Stimulated activated CD4-positive, alpha-beta T cell treated with anti-CD3 and anti-CD28 coated beads, TNF-alpha, amount 100 ng/mL, for 1 hour (primary cell): ENCODE measurements at places on chromosomes 2 and 18.

- no peak for DNase-seq
Observed at GRCh38 chr2:142892715-142893114, 15.3 kb downstream of the KYNU start.

DNA sequence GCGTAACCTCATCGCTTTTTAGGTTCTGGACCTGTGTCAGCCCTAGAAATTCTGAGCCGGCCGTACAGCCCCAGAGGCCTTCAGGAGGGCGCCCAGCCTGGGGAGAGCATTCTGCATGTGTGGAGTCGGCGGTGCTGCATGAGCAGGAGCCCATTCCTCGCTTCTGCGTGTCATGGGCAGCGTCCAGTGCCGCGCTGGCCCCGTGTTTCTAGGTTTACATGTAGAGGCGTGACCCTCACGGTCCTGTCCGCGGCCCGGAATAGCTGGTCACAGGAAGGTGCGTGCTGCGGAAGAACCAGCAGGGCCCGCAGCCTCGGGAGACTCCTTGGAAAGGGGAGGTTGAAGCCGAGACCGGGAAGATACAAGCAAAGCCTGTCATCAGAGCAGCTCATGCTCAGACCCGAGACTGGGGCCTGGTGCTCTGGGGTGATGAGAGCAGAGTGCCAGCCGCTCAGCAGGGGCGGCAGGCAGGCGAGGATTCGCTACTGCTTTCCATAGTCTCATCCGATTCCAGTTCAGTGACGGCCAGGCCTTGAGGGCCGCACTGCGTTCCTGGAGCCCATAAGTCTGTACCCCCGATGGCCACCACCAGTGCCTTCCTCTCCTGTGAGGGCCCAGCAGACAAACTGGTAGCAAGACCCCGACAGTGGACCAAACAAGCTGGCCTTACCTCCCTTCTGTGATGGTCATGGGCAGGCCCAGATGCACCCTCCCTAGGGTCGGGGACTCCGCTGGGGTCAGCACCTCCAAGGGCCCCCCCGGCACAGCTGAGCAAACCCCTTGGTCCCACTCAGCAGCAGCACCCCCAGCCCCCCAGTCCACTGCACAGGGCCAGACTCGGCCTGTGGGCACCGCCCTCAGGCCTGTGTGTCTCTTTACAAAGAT lies 15.6 kb upstream of the NFATC1 start:
- DNase-seq, result no peak

GRCh38 chr2:238431456-238431855 lies 4.7 kb downstream of the ASB1 start:
- DNase-seq, result no peak

DNA sequence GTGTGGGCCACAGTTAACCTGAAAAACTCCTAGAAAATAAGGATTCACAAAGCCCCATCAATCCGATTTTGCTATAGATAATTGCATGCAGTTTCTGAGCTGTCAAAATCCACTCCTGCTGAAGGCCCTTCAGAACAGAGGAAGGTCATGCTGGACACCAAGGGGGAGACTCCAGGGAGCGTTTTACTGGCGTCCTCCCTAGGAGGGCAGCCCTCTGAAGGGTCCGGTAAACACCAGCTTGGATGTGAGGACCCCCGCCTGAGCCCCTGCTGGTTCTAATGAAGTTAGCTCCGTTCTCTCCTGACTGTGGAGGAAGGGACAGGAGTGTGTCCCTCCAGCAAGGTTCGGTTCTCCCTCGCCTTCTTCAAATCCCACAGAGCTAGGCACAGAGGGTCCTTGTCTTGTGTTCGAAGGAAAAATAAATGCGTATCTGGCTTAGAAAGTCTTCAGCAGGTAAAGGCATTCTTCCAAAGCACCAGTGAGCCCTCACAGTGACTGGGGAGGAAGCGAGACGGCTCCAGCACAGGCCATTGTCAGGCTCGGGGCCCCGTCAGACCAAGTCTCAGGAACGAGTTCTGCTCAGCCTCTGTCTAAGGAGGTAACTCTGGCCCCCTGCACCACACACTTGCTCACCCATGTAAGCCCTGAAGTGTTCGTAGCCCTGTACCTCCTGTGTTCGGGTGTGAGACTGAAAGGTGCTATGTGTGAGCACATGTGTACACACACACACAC lies 41.6 kb downstream of the CABLES1 start:
- DNase-seq, result no peak

DNA sequence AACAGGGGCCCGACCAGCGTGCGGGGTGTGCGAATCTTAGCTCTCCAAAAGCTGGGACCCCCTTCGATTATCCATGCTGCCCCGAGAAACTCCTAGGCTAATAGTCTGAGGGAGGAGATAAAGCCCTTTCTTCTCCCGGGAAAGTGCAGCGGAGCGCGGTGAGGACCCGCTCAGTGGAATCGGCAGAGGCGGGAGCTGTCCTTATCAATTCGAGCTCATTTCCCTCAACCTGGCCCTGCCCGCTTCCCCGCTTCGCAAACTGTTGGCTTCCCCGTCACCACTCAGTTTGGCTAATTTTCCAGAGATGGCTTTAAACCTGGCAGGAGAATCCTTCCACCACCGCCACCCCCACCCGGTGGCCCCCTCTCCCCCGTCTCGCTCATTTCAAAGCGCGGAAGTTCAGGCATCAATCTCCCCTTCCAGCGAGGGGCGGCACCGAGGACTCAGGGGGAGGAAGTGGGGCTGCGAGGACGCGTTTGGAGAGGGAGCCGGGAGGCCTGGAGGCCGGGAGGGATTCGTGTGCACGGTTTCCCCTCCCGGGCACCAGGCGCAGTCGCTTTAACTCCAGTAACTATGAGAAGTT lies 1.6 kb downstream of the KLHL14 start:
- no peak for DNase-seq

- DNase-seq, result peak; percentile 79
Observed at GRCh38 chr2:237744613-237745249, 53.8 kb upstream of the RBM44 start.

GRCh38 chr2:227370791-227371312 lies 8.3 kb downstream of the TM4SF20 start:
- DNase-seq, result no peak

DNA sequence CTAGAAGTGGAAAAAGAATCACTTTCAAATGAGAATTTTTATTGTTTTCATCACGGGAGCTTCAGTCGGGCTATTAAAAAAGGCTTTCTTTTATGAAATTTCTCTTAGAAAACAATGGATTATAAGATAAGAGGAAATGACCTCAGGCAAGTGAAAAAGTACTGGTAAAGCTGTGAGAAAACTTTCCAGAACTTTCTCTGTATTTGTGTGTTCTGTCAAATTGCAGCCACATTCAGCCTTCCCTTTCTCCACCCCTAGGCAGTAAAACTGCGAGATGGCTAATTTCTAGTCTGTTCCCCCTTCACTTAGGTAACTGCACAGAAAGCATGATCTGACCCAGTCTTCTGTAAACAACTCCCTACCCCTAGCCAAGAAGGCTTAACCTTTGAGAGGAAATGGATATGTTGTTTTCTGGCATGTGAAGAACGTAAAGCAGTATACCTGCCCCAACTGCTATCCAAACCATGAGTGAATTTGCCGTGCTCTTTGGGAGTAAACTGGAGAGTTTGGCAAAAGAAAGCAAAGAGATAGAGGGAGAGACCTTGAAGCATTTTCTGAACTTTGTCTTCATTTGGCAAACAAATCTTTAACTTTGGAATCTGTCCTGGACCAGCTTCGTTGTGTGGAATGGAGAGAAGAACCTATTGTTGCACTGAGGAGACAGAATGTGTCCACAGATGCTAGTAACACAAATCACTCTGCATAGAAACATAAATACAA lies 105.4 kb downstream of the ETAA1 start:
- no peak for DNase-seq

DNA sequence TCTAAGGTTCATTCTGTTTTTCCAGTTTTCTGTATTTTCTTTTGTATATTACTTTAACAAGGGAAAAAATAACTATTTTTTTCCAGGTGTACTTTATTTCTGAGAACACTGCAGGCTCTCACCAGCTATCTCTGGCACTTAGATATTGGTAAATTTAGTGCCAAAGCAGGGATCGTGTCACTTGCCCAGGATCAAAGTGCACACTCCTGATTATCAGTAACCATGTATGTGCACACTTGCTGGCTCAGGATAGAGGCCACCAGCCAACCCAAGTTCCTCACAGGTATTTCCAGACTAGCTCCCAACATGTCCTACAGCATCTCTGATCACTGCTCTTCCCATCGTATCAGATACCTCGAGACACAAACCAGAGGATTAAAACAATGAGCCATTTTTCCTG lies 5.8 kb upstream of the FZD5 start:
- no peak for DNase-seq

- DNase-seq, result no peak
Observed at GRCh38 chr2:229408356-229408755, 137.3 kb upstream of the PID1 start.

DNA sequence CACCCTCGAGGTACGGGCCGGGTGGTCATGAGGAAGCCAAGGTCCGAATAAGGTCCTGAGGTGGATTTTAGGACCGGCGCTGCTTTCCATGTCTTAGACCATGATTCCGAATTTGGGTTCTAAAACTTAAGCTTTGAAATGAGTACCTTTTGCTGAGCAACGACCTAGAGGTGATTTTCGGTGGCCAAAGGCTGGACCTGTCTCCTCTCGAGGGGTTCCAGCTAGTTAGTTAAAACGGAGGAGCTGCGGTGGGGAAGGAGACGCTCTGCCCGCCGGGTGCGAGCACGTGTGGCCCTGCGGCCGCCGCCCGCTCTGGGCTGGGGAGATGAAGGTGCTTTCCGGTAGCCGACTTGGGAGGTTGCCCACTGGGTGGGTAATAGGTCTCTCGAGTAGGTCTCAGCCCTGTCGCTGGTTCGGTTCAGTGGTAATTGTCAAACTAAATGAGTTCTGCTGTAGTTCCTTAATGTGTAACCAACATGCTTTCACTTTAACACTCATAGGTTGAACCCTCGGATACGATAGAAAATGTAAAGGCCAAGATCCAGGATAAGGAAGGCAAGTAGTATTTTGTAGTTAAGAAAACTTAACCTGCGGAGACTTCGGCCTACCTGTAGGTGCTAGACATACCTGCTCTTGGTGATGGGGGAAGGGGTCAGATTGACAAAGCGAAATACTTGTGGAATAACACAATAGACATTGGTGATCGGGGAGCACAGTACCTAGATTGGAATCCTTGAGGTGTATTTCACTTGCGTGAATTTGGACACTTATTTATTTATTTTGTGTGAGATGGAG lies 572 bp downstream of the RPS27A start:
- peak; percentile 34 for DNase-seq

DNA sequence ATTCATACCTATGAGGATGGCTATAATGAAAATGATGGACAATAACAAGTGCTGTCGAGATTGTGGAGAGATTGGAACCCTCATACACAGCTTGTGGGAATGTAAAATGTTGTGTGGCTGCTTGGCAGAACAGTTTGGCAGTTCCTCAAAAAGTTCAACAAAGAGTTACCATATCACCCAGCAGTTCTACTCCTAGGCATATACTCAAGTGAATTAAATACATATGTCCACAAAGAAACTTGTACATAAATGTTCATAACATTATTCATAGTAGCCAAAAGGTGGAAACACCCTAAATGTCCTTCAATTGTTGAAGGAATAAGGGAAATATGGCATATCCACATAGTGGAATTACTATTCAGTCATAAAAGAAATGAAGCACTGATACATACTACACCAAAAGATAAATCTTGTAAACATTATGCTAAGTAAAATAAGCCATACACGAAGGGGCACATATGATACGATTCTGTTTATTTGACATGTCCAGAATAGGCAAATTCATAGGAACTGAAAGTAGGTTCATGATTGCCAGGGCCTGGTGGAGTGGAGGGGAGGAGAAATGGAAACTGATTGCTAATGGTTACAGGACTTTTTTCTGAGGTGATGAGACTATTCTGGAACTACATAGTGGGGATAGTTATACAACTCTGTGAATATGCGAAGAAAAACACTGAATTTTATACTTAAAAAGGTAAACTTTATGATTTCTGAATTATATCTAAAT lies 92.1 kb downstream of the ADAM23 start:
- DNase-seq, result no peak

- no peak for DNase-seq
Observed at GRCh38 chr2:118250463-118250862, 162.2 kb downstream of the INSIG2 start.

- no peak for DNase-seq
Observed at GRCh38 chr18:70442933-70443332, 154.1 kb downstream of the SOCS6 start.

- DNase-seq, result no peak
Observed at GRCh38 chr18:13502585-13502984, 223.8 kb downstream of the FAM210A start.

DNA sequence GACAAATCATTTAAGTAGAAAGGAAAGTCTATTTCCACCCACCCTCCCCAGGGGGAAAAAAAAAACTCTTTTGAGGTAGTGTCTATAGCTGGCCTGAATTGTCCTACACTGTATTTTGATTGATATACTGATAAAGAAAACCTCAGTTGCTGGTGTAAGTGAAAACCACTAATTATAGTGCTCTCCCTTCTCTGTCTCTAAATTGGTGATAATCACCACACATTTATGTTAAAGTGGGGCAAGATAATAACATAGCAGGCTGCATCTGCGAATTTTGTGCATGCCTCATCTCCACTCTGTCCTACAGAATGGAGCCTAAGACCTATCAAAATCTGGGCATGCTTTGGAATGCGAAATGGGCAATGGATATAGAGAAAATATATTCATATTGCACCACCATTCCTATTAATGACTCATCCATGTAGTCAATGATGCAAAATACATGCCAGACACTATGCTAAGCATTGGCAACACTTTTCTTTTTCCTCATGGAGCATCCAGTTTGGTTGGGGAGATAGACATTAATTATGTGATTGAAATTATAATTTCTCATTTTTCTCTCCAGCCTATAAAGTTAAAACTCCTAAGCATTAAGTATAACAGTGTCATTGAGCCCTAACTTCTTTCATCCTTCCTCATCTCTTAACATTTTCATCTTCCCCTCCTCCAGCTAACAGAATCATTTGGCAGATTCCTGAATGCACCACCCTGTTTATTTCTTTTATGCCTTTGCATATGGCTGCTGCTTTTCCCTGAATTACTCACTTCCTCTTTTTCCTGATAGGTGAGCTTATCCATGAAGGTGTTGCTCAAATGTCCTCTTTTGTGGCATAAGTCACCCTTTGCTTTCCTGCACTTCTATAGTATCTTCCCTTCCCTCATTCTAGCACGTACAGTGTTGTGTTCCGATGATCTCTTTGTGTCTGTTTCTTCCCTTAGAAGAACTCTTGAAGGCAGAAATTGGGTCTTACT lies 58.2 kb downstream of the SLC9A2 start:
- no peak for DNase-seq

GRCh38 chr2:20062615-20063545 lies 11.5 kb upstream of the LAPTM4A start:
- DNase-seq, result no peak

- DNase-seq, result no peak
Observed at GRCh38 chr2:177783835-177784744, 288.5 kb downstream of the PDE11A start.

- no peak for DNase-seq
Observed at GRCh38 chr2:136215908-136216472, 98.0 kb upstream of the CXCR4 start.

GRCh38 chr2:168825126-168825525 lies 22.7 kb downstream of the NOSTRIN start:
- DNase-seq, result no peak

DNA sequence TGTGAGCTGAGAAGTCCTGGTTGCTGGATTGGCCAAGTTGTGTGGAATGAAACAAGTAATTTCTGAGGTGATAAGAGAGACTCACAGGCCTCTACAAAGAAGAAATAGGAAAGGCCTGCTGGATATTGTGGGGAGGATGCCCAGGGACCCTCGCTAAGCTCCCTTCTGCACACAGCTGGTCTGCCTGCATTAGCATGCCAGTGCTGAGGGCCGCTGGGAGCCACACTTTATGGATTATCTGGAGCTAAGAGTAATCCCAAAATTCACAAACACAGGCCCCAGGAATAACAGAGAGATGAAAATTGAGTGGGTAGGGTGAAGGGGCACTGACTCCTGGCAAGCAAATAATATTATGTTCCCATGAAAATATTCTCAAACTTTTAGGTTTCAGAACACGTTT lies 114.9 kb upstream of the SIX3 start:
- DNase-seq, result no peak
